ENCODE measurements at places on chromosomes 5 and 9.

DNA sequence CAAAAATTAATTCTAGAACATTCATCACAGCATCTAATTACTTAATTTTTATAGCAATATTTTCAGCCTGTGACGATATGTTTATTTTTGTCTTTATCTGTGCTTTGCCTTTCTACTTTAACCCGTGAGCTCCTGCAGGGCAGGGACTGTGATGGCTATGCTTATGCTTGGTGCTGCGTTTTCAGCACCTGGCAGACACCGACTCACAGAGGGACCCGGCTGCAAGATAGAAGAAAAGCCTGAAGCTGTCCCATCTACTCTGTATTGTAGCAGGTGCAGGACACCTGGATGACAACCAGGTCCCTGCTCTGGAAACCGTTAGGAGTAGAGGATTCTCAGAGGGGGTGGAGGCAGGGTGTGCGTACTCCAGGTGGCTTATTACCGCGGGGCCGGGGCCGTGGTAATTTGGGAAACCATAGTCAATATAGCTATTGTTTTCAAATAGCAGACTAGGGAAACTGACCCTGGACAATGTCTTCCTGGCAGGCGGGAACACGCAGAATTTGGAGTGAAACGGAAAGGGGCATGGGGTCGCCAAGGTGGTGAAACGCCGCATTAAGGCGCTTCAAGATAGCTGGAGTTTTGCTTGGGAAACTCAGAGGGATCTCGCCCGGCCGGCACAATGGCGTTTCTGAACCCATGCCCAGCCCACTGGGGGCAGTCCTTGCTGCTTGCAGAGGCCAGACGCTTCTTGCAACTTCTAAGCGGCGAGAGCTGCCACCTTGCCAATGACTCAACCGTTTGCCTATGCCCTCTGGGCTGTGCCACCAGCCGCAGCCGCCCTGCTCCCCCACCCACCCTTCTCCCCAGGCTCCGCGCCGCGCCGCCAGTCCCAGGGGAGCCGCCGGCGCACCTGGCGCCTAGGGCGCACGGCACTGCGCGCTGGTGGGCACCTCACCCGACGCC is 140.1 kb upstream of the PALM2AKAP2 start:
- no peak for DNase-seq

DNA sequence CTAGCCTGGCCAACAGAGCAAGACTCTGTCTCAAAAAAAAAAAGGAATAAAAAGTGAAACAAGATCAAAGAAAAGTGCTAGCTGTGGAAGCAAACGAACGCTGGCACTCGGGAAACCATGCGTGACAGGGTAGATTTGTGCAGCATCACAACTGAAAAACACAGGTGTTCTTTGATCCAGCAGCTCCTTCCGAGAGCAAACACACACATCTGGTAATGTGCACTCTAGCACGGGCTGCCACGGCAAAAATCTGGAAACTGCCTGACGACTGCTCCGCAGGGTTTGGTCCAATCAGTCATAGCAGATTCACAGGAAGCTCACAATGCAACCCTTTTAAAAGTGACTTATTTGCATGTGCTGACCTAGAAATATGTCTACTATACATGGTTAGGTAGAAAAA is 80.0 kb downstream of the SYK start:
- DNase-seq: no peak

- no peak for DNase-seq
Observed at GRCh38 chr5:142913728-142914338, 143.7 kb downstream of the ARHGAP26 start.

- DNase-seq: peak; percentile 47
Observed at GRCh38 chr5:34626036-34626435, 30.1 kb upstream of the RAI14 start.

GRCh38 chr9:136372561-136373299 is 739 bp downstream of the CARD9 start:
- no peak for DNase-seq

GRCh38 chr9:9574080-9574479 is 1038.7 kb downstream of the PTPRD start:
- DNase-seq: no peak

GRCh38 chr5:10705747-10706146 is 55.3 kb downstream of the DAP start:
- no peak for DNase-seq

DNA sequence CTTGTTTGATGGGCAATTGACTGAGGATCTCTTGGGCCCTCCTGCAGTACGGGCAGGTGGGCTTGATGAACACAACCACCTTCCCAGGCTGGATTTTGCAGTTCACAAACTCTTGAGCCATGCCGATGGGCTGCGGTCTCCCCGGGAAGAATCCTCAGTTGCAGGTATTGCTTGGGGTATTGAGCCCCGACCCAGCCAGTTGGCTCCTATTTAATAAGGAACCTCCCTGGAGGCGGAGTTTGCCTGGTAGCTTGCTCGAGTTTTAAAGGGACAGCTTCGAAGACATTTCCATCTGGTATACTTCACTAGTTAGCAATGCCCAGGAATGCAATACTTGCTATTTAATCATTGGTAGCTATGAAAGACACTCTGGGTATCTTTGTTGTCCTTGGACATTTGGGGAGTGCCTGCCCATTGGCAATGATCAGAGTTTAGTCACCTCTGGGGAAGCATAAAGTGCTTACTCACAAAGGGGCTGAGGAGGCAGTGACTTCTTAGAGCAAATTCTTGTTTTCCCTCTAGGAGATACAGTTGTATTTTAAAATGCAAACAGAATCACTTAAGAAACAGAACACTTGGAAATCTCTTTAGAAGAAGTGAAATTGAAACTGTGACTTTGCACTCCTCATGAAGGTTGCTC is at the start of gene GLRX:
Gene GLRX, minus strand, starts transcription at position 185 of the 640 bp plus-strand sequence. Its CDS starts 64 bp downstream, at position 121.
- no peak for DNase-seq

DNA sequence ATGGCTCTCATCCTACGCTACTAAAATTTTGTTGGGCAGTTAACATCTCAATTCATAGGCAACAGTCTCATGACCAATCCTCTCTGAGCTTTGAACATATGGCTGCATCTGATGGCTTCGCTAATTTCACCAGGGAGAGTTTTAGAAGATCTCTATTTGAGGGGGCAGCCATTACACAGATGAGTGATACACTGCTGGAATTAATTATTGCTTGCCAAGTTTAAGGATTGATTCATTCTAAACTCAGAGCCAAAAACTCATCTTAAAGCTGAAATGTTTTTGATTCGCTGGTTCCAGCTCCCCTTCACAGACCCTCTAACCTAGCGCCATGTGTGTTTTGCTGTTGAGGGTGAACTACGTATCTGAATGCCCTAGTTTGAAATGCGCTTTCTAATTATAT is 519.9 kb upstream of the WWC1 start:
- DNase-seq: no peak

GRCh38 chr9:136050701-136051452 is 44.2 kb downstream of the NACC2 start:
- DNase-seq: no peak

Measured in HFF-Myc (cell line).